ENCODE measurements at places on chromosomes 12 and 14. TPM values are rescaled to one million over a fixed set of nuclear protein-coding genes. Genes with fewer than 3 reads are reported as not detected.

Gene KERA
- not detected for total RNA-seq

Gene LRP6
- total RNA-seq: 2.1 TPM

Gene CEP170B
- total RNA-seq: 1.1 TPM

Gene NR1H4
- not detected for total RNA-seq

Gene COX6A1
- total RNA-seq: 129 TPM

Gene CFAP54
- total RNA-seq: 0.30 TPM

Gene NTN4
- not detected for total RNA-seq

Gene NRXN3
- not detected for total RNA-seq

Gene CCDC184
- total RNA-seq: 3.5 TPM

Gene SLC39A5
- not detected for total RNA-seq

DNA sequence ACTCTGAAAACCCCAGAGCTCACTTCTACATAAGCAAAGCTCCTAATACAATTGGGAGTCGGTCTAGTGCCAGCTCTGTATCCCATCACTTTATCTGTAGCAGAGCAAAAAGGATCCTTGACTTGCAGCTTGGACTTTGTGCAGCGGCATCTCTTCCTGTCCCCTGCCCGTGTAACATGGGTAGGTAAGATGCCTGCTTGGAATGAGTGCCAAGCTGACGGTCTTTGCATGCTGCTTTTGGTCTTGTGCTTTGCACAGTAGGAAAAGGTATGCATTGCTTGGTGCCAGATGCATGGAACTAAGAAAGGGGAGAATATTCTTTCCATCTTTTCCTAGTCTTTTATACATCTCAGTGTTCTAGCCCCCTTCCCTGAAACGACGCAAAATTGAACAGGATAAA, 6.9 kb upstream of the PLEKHH1 start:
- H3K27me3 ChIP-seq: no peaks in the 10 kb centered on the region
- H3K4me3 ChIP-seq: no peak overlapping the region

- no peaks in the 10 kb centered on the region for H3K36me3 ChIP-seq
- H3K4me3 ChIP-seq: no peak overlapping the region
- DNase-seq: no peak
- no peak overlapping the region for H3K27ac ChIP-seq
- H3K27me3 ChIP-seq: no peaks in the 10 kb centered on the region
- H3K4me1 ChIP-seq: peaks cover 8% of the 10 kb centered on the region
Observed at GRCh38 chr12:130776857-130777339, 60.8 kb upstream of the RIMBP2 start.

DNA sequence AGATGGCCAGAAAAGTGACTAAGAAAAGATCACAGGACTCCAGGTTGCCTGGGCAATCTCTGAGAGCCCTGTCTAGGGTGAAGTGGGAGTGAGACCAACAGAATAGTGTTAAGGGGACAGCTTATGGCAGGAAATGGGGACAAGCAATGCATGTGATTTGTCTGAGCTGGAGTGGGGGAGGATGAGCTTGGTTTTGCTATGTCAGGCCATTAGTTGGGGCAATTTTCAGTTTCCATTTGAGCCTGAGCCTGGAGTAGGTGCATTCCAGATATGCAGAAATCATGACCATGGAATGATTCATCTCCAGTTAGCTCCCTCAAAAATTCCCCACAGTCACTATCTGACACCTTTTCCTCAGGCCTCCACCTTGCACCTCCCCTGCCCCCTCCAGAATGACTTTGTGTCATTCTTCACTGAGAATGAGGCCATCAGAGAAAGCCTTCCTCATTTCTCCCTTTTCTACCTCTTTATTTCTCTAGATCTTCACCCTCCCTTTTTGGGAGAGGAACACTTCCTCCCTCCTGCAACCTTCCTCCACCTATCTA, 150.9 kb upstream of the PLEKHG7 start:
- H3K27ac ChIP-seq: no peak overlapping the region
- no peak overlapping the region for H3K4me3 ChIP-seq
- H3K36me3 ChIP-seq: no peaks in the 10 kb centered on the region
- DNase-seq: no peak

GRCh38 chr12:122123761-122124145, 45.2 kb downstream of the MLXIP start:
- no peak for DNase-seq
- no peak overlapping the region for H3K4me3 ChIP-seq
- no peaks in the 10 kb centered on the region for H3K27me3 ChIP-seq
- peaks cover 8% of the 10 kb centered on the region for H3K4me1 ChIP-seq

GRCh38 chr12:110249716-110250225, 31.3 kb upstream of the ATP2A2 start:
- H3K4me3 ChIP-seq: no peak overlapping the region
- no peaks in the 10 kb centered on the region for H3K4me1 ChIP-seq
- no peak for DNase-seq
- no peak overlapping the region for H3K27ac ChIP-seq
- no peaks in the 10 kb centered on the region for H3K36me3 ChIP-seq

GRCh38 chr12:124747426-124748161, 116.1 kb downstream of the SCARB1 start:
- no peak overlapping the region for H3K4me3 ChIP-seq
- no peaks in the 10 kb centered on the region for H3K36me3 ChIP-seq
- DNase-seq: no peak
- H3K4me1 ChIP-seq: peaks cover 5% of the 10 kb centered on the region

DNA sequence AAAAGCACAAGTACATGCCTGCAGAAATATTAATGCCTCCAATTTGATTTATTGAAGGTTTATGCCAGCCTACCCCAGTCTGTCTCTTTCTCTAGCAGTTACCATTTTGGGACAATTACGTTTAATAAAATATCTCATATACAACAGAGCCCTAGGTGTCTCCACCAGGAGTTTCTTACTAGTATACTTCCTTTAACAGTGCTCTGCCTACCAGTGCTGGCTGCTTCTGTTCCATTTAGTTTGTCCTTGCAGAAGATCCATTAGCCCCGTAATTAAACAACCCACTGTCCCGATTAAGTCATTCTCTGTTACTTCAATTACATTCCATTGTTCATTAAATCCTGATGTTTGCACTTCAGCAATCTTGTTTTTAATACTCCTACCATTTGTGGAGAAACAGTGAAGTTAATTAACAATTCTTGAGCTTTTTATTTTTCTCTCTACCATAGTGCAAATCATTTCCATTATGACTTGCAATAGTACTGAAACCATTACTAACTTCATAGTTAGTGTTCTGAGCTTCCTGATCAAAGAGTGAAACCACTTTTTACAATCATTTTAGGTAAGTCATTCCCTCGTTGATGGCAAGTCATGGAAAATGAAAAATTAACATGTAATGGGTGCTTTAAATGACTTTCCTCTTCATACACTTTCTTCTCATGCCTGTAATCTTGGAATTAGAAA, 121.1 kb downstream of the PLXNC1 start:
- H3K4me1 ChIP-seq: no peaks in the 10 kb centered on the region
- no peaks in the 10 kb centered on the region for H3K36me3 ChIP-seq
- H3K27me3 ChIP-seq: no peaks in the 10 kb centered on the region
- DNase-seq: no peak

GRCh38 chr14:92702441-92702918, 45.9 kb downstream of the LGMN start:
- H3K4me3 ChIP-seq: no peak overlapping the region
- H3K4me1 ChIP-seq: no peaks in the 10 kb centered on the region

DNA sequence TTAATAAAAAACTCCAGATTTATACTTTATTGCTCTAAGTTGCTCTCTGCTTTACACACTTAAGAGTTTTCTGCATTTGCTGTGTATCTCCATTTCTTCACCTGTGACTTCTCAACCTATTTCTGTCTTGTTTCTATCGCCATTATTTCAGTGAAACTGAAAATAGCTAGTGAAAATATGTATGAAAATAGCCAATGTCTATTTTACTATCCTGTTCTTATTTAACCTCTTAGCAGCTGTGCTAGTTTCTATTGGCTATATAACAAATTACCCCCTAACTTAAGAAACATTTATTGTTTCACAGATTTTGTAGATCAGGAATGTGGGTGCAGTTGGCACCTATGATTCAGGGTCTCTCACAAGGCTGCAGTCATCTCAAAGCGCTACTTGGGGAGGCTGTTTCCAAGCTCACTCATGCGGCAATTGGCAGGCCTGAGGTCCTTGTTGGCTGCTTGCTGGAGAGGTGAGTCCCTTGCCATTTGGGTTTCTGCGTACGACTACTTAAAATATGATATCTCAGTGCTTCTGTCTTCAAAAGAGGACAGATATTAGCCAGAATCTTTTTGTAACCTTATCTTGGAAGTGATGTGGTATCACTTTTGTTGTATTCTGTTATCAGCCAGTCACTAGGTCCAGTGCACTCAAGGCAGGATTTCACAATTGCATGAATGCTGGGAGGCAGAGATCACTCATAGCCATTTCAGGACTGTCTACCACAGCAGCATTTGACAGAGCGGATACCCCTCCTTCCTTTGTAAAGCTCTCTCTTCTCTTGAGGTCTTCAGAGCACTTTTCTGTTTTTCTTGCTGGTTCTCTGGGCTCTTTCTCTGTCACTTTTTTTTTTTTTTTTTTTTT, 7.2 kb downstream of the ERC1 start:
- H3K27me3 ChIP-seq: no peaks in the 10 kb centered on the region
- no peak overlapping the region for H3K4me3 ChIP-seq
- peaks cover 4% of the 10 kb centered on the region for H3K36me3 ChIP-seq
- DNase-seq: no peak
- no peak overlapping the region for H3K27ac ChIP-seq

DNA sequence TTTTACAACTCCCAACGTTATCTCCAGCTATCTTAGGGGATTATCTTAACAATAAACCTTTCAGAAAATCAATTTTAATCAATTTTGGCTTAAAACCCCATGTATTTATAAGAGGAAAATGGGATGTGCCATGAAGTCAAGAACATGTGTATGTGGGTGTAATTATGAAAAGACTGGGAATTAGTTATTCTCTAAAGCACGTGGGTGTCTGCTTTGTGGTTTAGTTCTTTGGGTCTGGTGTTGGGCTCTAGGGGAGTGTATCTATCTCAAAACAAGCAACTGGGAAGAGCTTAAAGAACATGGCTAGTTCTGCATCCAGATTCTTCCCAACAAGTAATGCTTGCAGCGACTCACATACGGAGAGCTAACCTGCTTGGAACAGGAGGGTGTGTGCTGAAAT, 40.1 kb upstream of the MAX start:
- H3K4me3 ChIP-seq: no peak overlapping the region
- no peak for DNase-seq
- H3K27me3 ChIP-seq: no peaks in the 10 kb centered on the region
- no peaks in the 10 kb centered on the region for H3K4me1 ChIP-seq
- H3K36me3 ChIP-seq: no peaks in the 10 kb centered on the region
- no peak overlapping the region for H3K27ac ChIP-seq

DNA sequence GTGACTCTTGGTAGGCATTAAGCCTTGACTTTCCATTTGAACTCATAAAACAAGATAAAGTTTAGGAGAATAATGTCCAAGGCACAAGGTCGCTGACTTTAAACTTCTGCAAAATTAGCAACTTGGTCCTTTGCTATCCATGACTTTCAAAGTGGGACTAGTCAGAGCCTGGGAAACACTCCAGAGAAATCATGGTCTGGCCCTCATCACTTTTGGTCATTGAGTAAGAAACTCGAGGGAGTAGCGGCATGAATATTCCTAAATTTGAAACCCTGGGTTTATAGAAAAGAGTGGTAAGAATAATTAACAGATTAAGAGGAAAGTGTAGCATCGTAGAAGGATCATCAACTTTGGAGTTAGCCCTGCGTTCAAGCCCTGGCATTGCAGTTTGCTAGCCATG, 16.9 kb upstream of the APPL2 start:
- no peak overlapping the region for H3K4me3 ChIP-seq
- H3K36me3 ChIP-seq: no peaks in the 10 kb centered on the region
- DNase-seq: no peak
- no peaks in the 10 kb centered on the region for H3K27me3 ChIP-seq

DNA sequence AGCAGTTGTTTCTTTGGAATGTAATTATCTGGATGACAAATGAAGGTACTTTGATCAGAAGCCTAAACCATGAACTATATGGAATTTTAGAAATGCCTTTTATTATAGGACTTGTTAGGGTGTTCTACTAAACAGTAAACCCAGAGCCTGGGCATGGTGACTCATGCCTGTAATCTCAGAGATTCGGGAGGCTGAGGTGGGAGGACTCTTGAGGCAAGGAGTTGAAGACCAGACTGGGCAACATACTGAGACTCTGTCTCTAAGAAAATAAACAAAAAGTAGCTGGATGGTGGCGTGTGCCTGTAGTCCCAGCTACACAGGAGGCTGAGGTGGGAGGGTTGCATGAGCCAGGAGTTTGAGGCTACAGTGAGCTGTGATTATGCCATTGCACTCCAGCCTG, 23.9 kb downstream of the PALS1 start:
- no peak for DNase-seq
- H3K27me3 ChIP-seq: no peaks in the 10 kb centered on the region
- H3K4me1 ChIP-seq: no peaks in the 10 kb centered on the region
- H3K4me3 ChIP-seq: no peak overlapping the region
- H3K36me3 ChIP-seq: no peaks in the 10 kb centered on the region

GRCh38 chr14:74516451-74517160, 23.0 kb downstream of the ISCA2 start:
- no peak overlapping the region for H3K4me3 ChIP-seq
- no peaks in the 10 kb centered on the region for H3K27me3 ChIP-seq
- no peaks in the 10 kb centered on the region for H3K4me1 ChIP-seq
- DNase-seq: no peak
